ENCODE measurements at places on chromosomes 2 and 18. TPM values are rescaled to one million over a fixed set of nuclear protein-coding genes. Genes with fewer than 3 reads are reported as not detected.

DNA sequence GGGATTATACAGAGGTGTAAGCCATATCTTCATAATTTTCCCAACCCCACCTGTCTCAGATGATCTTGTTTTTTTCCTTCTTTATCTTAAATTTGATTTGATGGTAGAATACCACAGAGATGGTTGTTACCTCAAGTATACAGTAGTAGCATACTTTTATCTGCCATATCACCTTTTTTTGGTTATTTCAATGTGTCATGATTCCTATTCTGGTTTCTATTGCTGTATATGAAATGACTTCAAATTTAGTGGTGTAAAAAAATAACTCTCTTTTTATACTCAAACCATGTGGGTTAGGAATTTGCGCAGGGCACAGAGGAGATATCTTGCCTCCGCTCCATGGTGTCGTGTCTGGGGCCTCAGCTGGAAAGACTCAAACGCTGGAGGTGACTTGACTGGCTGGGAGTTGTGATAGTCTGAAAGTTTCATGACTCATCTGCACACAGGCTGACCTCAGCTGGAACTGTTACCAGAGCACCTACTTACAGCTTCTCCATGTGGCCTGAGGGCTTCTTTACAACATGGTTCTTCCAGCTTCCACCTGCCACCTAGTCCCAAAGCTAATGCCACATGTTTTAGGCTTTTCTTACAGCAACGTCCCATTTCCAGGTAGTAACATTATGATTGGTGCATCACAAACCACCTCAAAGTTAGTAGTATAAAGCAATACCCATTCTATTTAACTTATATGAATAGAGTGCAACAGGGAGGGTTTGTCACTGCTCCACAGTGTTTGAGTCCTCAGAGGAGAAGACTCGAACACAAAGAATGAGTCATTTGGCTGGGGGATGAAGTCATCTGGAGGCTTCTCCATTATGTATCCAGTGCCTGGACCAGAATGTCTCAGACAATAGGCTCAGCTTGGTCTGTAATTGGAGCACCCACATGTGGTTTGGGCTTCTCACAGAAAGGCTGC is 82.3 kb upstream of the XPO1 start:
- no peak overlapping the region for H3K4me3 ChIP-seq
- H3K27me3 ChIP-seq: no peaks in the 10 kb centered on the region
- H3K27ac ChIP-seq: no peak overlapping the region
- no peak for DNase-seq
- no peaks in the 10 kb centered on the region for H3K36me3 ChIP-seq
- H3K4me1 ChIP-seq: no peaks in the 10 kb centered on the region

DNA sequence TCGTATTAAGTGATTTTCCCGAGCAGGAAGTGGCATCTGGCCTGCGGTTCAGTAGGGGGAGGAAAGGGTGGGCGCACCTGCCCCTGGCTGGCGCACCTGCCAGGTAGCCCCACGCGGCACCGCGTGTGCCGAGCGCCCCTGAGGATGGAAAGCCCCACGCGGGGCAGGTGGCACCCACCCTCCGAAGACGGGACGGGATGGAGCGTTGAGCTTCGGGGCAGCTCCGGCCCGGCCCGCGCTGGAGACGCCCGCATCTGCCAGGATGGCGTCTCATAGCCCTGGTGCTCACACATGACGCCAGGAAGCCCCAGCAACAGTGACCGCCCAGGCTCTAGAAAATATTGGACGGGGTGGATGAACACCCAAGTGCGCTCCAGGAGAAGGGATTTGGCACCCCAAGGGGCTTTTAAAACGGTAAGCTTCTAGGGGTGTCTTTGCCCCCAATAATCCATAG is 2.5 kb upstream of the NFATC1 start:
- peak overlapping the region; percentile 39 for H3K27ac ChIP-seq
- DNase-seq: no peak
- peaks cover 72% of the 10 kb centered on the region for H3K27me3 ChIP-seq
- H3K4me1 ChIP-seq: peaks cover 5% of the 10 kb centered on the region

The CACNB4 gene
- total RNA-seq: 5.6 TPM

- no peak overlapping the region for H3K27ac ChIP-seq
- DNase-seq: peak; percentile 55
- H3K27me3 ChIP-seq: peaks cover 3% of the 10 kb centered on the region
These were observed 214.0 kb downstream of the CYP26B1 start for GRCh38 chr2:71933467-71934319.

DNA sequence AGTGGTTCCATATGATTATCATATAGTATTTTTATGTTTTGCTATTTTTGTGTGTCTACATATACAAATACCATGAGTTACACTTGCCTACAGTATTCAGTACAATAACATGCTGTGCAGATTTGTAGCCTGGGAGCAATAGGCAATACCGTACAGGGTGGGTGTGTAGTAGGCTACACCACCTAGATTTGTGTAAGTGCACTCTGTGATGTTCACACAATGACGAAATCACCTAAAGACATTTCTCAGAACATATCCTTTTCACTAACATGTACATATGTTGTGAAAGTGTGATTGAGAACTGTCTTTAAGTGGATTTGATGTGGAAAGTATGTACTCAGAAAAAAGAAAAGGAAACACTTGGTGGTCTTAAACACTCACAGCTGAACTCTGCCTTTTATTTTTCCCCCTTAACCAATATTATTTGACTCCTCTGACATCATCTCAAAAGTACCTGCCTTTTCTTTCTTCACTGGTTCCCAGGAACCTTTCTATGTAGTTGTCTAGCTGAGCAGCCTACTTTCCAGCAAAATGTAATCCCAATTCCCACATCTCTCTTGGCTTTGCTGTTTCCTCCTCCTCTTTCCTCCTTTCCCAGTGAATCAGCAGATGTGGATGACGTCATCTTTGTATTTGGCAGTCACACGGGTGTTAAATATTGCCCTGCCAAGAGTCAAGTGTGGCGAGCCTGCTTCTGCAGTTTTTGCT is 47.7 kb downstream of the OSBPL6 start:
- H3K27ac ChIP-seq: no peak overlapping the region
- no peak overlapping the region for H3K4me3 ChIP-seq
- H3K36me3 ChIP-seq: peaks cover 4% of the 10 kb centered on the region
- DNase-seq: no peak

- no peak overlapping the region for H3K27ac ChIP-seq
- H3K27me3 ChIP-seq: peaks cover 6% of the 10 kb centered on the region
- no peak overlapping the region for H3K4me3 ChIP-seq
- no peak for DNase-seq
- H3K36me3 ChIP-seq: no peaks in the 10 kb centered on the region
These were observed 44.9 kb downstream of the HPCAL1 start for GRCh38 chr2:10347562-10347948.

- no peak overlapping the region for H3K27ac ChIP-seq
- H3K36me3 ChIP-seq: peaks cover 56% of the 10 kb centered on the region
- no peaks in the 10 kb centered on the region for H3K27me3 ChIP-seq
- no peak overlapping the region for H3K4me3 ChIP-seq
- H3K4me1 ChIP-seq: peaks cover 35% of the 10 kb centered on the region
- DNase-seq: no peak
These were observed 15.1 kb downstream of the TRIB2 start for GRCh38 chr2:12731701-12732280.

DNA sequence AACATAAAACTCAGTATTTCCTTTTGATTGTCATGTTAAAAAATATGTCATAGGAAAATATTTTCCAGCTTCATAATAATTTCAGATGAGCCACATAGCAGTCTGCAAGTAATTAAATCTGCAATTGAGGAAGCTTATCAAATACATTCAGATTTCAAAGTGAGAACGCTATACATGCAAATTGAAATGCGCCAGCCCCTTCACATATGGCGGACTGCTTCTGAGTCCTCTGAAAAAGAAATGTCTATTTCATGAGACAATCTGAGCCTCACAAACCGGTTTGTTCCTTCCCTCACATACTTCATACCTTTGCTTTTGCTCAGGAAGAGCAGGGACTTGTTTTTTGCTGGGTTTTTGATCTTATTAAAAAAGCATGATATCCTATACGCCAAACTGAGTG is 2.3 kb upstream of the DCDC2C start:
- peaks cover 57% of the 10 kb centered on the region for H3K27me3 ChIP-seq
- DNase-seq: no peak
- no peak overlapping the region for H3K4me3 ChIP-seq
- no peak overlapping the region for H3K27ac ChIP-seq
- H3K36me3 ChIP-seq: peaks cover 5% of the 10 kb centered on the region

DNA sequence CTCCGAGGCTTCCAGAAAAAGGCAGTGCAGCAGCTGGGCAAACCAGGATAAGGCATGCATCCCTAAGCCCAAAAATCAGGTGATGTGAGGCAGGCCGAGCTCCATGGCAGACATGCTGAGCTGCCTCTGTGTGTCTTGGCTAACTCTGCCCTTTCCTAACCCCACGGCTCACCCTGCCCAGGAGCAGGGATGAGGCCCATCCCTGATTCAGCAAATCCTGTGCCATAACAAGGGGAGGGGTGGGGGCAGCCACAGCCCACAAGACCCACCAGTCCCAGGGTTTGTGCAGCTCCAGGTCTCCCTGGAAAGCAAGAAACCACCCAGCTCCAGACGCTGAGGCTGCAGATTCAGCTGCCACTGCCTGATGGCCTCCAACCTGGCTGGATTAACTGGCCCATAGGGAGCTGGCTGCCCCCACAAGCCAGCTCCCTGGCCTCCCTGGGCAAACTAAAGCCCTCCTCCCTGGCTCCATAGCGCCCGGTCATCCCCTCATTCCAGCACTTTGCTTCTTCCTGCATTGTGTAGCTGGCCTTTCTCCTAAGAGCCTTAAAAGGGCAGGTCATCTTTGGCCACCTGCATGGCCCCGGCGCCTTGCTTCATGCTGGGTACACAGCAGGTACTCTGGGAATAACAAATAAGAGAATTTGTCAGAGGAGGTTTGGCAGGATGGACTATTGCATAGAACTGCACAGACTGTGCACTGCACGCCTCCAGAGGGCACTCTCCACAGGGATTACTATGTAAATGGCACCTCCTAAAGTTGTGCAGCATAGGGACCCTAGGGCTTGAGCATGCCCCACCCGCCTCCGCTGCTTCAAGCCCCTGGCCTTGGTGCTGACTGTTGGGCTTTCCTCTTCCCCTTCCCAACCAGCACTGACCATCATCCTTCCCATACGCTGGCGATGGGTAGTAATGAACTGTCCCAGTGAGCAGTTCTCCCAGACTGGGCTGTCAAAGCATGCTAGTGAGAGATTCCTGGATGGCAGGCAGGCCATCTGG is 10.7 kb downstream of the STEAP3 start:
- H3K27ac ChIP-seq: no peak overlapping the region
- DNase-seq: no peak
- H3K36me3 ChIP-seq: no peaks in the 10 kb centered on the region

- H3K4me1 ChIP-seq: peaks cover 8% of the 10 kb centered on the region
- DNase-seq: no peak
- H3K27me3 ChIP-seq: no peaks in the 10 kb centered on the region
- no peak overlapping the region for H3K4me3 ChIP-seq
- no peaks in the 10 kb centered on the region for H3K36me3 ChIP-seq
These were observed 72.5 kb upstream of the CYP26B1 start for GRCh38 chr2:72220170-72220569.

DNA sequence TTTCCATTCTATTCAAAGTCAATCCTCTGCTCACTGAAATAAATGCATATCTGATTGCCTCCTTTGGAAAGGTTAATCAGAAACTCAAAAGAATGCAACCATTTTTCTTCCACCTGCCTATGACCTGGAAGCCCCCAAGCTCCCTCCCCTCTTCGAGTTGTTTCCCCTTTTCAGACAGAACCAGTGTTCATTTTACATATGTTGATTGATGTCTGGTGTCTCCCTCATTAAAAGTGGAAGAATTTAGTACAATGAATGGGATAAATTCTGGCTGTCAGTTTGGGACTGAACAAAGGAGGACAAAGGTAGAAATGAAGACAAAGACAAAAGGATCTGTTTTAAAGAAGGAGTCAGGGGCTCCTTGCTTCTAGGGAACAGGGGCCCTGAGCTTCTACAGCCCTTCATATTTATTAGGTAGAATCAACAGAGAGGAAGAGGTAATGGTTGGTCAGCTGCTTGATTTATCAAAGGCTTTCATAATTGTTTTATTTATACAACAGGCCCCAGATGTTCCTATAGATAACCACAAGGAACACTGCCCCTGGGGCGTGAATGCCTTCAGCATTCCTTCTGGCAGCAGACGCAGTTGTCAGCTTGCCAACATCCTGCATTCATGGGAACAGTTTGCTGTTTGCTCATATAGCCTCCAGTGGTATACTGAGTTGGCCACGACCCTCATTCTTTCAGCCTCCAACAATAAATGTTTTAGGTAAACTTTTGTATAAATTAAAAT is 949.8 kb upstream of the LRATD1 start:
- H3K4me1 ChIP-seq: peaks cover 4% of the 10 kb centered on the region
- H3K27ac ChIP-seq: no peak overlapping the region
- H3K27me3 ChIP-seq: no peaks in the 10 kb centered on the region
